ENCODE measurements at places on chromosomes 16 and 17. TPM values are rescaled to one million over a fixed set of nuclear protein-coding genes. Genes with fewer than 3 reads are reported as not detected.

Gene TBC1D3I
- not detected for polyA plus RNA-seq

Gene CDRT15
- polyA plus RNA-seq, result 1.1 TPM

Gene ZNF23
- 13.7 TPM for polyA plus RNA-seq

Gene RCVRN
- polyA plus RNA-seq, result 0.08 TPM

Gene HID1
- polyA plus RNA-seq, result 9.2 TPM

Gene SCIMP
- 2.8 TPM for polyA plus RNA-seq

DNA sequence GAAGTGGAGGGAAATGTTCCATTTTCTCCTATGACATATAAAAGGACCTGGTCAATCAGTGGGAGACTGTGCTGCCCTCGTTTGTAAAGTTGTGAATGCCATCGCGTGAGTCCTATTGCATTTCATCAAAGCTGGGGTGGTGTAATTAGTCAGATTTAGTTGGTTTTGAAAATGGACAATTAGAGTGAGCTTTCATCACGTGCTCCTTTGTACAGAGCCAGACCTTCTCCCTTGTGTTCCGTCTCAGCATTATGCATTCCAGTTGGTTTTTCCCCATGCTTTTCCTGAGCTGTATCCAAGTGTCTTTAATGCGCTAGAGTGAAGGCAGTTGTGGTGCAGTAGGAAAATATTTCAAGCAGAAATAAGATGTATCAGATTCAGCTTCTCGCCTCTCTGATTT is 10.4 kb downstream of the SEC14L1 start:
- DNase-seq, result no peak

DNA sequence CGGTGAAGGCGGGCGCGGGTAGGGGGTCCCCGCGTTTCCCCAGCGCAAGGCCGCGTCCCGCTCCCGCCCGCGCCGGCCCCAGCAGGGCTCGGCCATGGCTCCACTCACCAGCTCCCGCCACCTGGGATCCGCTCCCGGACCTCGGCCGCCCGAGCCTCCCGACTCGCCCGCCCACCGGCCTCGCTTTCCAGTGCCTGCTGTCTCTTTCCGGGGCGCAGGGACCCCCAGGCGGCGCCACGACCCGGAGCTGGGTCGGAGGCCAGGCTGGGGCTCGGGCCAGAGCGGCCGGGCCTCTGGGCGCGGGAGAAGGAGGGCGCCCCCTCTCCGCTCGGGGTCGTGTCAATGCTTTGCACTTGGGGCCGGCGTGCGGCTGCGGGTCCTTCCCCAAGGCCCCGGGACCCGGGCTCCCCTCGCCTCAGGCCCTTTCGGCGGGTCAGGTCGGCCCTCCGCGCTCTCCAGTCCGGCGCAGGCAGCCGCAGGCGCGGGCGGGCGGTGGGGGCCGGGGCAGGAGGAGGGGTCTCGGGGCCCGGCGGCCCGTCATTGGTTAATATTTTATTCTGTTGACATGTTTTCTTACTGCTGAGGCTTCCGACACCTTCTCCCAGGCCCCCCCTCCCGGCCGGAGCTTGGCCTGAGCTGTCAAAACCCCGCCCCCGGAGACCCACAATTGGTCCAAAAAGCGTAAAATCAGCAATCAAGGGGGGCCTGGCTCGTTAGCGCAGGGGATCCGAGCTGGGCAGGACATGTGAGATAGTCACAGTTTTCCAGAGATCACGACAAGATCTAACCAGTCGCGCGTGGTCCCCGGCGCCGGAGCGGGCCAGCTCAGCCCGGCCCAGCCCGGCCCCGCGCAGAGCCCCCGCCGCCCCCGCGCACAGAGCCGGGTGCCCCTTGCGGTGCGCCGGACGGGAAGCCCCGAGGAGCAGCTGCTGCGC is at the start of gene TBX2:
Gene TBX2, plus strand, starts transcription at position 713 of the 935 bp plus-strand sequence. CDS start 334 bp downstream, outside the sequence.
- peak; percentile 90 for DNase-seq

GRCh38 chr16:12920739-12921138 is 19.3 kb downstream of the SHISA9 start:
- no peak for DNase-seq

GRCh38 chr16:66088681-66089080 is 277.8 kb upstream of the CDH5 start:
- DNase-seq, result no peak

DNA sequence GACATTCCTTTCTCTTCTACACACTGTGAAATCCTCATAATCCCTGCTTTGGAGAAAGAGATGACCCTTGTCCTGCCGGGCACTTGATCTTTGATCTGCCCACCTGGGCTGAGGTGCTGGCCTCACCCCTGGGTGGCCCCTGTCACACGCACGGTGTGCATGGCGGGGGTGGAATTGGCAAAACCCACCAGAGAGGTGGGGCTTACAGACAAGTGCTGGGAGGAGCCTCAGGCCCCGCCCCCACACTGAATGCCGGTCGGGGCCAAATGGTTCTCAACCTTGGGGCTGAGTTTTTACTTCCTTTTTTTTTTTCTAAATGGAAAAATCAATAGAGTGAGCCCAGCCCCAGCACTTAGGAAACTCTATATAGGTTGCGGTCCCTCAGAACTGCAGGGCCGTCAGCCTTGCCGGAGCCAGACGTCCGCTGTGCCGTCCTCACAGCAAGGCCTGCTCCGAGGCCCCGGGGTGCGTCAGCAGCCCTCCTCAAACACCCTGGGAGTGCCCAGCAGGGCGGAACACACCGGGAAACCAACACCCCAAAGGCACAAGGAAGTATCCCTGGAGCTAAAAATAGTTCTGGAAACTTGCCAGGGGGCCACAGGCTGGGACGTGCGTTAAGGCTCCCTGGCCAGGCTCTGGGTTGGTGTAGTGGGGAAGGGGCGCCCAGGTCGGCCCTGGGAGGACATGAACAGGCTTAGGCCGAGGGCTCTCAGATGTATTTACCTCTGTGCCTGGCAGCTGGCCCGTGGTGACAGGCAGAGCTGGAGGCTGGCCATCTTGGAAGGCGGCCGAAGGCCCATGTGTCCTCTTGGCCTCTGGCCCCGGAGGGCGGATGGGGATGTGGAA is 11.0 kb downstream of the GPRC5C start:
- DNase-seq, result no peak

DNA sequence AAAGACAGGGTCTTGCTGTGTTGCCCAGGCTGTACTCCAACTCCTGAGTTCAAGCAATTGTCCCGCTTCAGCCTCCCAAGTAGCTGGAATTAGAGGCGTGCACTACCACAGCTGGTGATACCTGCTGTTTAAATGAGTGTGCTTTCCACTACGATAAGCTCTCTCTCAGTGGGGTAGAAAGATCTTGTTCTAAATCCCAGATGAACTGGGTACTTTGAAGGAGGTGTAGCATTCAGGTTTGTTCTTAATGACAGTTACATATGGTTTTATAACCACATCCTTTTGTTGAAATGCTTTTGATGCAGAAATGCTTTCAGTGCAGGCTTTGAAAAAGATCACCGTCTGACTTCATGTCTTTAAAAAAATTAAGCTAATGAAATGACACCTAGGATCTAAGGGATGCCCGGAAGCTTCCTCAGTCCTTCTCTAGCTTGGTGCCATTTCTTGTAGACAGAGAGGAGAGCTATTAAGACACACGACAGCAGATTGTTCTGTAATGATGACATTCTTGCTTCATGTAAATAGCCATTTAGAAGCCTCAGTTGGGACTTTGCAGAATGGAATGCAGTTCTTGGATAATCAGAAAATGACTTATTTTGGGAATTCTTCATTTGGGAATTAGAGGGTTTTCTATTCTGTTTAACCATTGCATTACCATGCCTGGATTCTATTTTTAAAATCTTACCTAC is 19.5 kb downstream of the PMM2 start:
- no peak for DNase-seq

- no peak for DNase-seq
Observed at GRCh38 chr16:86499440-86499786, 10.9 kb upstream of the FOXF1 start.

GRCh38 chr16:69340095-69340644 is 598 bp downstream of the NIP7 start:
- no peak for DNase-seq

DNA sequence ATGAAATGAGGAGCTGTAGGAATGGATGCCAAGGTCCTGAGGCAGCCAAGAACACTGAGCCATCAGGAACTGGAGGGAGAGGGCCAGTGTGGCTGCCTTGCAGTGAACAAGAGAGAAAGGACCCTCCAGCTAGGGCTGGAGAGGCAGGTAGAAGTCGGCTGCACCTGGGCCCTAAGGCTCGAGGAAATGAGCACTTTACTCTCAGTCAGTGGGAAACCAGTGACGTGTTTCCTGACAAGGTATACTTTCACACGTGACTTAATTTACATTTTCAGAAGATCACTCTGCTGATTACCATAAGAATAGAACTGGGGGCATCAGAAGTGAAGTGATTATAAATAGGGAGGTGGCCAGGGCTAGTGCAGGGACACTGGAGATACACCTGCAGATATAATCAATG is 115.2 kb downstream of the C17orf67 start:
- DNase-seq, result no peak

GRCh38 chr17:2125013-2125535 is 70.2 kb downstream of the HIC1 start:
- DNase-seq, result no peak

DNA sequence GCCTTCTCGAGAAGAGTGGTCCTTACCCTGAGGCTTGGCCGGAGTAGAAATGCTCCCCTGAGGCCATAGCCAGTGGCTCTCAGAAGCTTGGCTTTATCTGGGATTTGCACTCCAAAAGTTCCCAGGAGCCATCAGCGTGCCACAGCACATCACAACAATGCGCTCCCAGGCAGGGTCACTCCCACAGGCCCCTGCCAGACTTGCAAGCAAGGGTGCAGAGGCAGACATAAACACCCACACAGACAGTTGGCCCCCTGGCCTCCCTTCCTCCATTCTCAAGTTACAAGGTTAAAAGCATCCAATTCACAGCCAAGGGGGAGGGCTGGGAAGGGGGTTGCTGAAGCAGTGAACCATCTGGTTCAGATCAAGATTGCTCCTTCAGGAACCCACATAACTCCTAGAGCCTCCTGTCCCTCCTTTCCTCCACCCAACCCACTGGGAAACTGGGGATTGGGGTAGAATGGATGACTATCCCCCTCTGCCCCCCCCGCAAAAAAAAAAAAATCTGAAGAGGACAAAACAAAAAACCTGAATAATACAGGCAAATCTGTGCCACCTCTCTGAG is 1.8 kb downstream of the ST3GAL2 start:
- peak; percentile 91 for DNase-seq

GRCh38 chr16:61042737-61043136 is 993.5 kb downstream of the CDH8 start:
- peak; percentile 22 for DNase-seq

DNA sequence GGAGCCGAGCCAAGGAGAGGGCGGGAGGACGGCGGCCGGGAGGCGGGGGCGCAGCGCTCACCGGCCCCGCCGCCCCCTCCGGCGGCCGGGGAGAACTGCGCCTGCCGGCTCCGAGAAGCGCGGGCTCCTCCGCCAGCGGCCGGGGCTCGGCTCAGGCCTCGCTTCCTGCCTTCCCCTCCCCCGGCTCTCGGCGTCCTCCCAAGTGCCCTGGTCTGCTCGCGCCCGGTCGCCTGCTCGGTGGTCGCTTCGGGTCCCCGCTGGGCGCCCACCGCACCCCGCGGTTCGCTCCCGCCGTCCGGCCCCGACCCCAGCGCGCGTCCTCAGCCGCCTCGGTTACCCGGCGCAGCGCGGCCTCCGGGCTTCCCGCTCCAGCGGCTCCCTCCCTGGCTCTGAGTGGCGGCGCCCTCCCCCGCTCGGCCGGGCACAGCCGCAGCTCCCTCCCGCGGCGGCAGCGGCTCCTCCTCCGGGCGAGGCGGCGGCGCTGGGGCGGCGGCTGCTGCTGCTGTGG is 313 bp downstream of the UBTF start:
- DNase-seq, result no peak

DNA sequence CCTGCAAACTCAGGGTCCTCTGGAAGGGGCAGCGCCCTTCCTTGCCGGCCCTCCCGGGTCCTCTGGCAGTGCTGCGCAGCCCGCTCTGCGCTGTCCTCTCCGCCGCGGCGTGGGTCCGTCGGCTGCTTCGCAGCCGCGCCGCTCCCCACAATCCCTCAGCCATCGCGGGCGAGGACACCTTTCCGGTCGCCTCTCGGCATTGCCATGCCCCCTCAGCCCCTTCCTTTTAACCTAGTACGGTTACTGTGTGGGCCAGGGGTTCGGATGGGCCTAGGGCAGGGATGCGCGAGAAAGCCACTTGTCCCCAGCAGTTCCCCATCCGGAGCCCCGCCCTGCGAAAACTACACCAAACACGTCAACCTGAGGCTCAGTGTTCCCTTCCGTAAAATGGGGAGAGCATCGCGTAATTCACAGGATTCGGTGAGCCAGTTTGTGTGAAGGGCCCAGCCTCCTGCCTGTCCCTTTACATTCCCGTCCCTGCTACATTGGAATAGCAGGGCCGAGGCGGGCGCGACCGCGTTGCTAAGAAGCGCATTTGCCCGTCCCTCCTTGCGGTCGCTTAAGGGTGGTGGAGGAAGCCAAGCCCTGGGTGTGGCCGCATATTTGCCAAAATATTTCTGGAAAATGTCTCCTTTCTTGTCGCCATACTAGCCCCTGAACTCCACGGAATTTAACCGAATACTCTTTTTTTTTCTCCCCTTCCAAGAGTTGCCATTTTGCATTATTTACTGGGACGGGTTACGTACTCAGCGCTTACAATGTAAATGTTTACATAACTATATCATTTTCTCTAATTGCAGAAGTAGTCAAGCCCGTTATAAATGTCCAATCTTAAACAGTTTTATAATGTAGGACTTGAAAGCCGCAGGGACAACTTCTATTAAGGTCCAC is 13.2 kb downstream of the COPZ2 start:
- DNase-seq, result no peak

GRCh38 chr17:6524520-6524919 is 31.8 kb downstream of the PITPNM3 start:
- no peak for DNase-seq
